Stimulated activated CD8-positive, alpha-beta memory T cell treated with anti-CD3 and anti-CD28 coated beads, Interleukin-4, amount 100 ng/mL, for 1 hour (primary cell): ENCODE measurements at places on chromosomes 1 and 21.

GRCh38 chr1:62800825-62801306 lies 16.9 kb downstream of the ATG4C start:
- no peak for DNase-seq

- DNase-seq, result no peak
These were observed 8.9 kb downstream of the CD1D start for GRCh38 chr1:158189624-158190023.

GRCh38 chr1:92961896-92962752 lies 862 bp upstream of the DIPK1A start:
- no peak for DNase-seq

GRCh38 chr1:38064197-38064903 lies 17.8 kb upstream of the POU3F1 start:
- no peak for DNase-seq

DNA sequence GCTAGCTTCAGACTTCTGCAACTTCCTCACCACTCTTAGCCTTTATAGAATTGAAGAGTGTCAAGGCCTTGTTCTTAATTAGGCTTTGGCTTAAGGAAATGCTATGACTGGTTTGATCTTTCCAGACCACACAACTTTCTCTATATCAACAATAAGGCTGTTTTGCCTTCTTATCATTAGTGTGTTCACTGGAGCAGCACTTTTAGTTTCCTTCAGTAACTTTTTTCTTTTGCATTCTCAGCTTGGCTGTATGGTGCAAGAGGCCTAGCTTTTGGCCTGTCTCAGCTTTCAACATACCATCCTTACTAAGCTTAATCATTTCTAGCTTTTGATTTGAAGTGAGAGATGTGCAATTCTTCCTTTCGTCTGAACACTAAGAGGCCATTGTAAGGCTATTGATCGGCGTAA lies 8.6 kb downstream of the PRKACB start:
- no peak for DNase-seq

DNA sequence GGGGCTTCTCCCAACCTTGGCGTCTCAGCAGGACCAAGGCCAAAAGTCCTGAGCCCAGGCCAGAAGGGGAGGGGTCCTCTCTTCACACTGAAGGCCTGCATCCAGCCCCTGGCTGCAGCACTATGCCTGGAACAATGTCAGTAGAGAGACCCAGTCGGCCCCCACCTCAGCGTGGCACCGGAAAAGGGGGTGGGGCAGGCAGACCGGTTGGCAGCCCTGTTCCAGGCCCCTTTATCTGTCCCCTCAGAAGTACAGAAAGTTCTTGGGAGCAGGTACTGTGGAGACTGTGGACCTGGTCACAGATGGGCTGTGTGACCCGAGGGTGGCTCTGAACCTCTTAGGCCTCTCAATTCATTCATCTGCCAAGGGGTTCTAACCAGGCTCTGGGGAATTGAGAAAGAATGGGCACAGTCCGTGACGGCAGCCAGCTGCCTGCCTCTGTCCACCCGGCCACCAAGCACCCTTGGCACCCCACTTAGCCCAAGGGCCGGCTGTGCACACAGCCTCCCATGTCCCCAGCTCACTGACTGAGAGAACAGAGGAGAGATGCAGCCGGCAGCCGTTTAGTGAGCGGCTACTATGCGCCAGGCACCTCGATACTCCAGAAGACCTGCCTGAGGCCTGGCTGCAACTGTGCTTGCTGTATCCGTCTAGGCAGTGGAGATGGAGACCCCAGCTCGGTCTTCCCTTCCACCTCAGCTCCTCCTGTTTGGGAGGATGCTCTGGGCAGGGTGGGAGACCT lies 23.9 kb downstream of the RUNX3 start:
- DNase-seq, result no peak

- no peak for DNase-seq
These were observed 52.8 kb downstream of the ARID4B start for GRCh38 chr1:235275223-235275622.

GRCh38 chr21:29753216-29753615 lies 186.6 kb downstream of the GRIK1 start:
- DNase-seq, result no peak

- DNase-seq, result no peak
These were observed 2.2 kb upstream of the TRIT1 start for GRCh38 chr1:39885516-39885915.

- no peak for DNase-seq
These were observed 1.0 kb upstream of the EFNA1 start for GRCh38 chr1:155126556-155127104.

- peak; percentile 82 for DNase-seq
These were observed at the start of gene JAK1 for GRCh38 chr1:64966158-64966971. JAK1 (minus strand) TSS chr1:64966549; CDS start chr1:64886264, 80,285 bp downstream.

GRCh38 chr1:83799594-83799993 lies 199.3 kb downstream of the TTLL7 start:
- no peak for DNase-seq

DNA sequence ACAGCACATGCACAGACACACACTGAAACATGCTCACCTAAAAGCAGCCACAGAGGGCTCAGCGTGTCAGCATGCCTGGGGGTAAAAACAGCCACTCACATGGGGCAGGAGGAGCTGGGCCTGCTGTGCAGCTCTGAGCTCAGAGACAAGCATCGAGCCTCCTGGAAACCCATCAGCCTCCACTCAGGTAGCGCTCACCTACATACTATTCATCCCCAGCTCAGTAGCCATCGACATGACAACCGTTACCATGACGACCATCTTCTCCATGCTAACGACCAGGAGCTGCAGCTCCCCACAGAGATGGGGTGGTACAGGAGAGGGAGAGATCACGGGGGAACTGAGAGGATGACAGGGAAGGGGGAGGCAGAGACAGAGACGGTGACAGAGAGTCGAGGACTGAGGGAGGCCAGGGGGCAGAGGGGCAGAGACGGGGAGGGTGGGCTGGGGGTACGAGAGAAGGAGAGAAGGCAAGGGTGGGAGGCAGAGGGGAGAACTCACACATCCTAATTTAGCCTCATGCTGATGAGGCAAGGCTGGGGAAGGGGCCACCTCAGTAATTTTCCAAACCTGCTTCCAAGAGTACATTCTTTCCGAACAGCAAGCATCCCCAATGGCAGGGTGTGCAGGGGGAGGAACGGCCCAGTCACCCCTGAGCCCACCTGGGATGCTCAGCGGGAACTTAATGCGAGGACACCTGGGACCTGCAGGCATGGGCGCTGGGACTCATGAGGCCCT lies 28.4 kb downstream of the SDC3 start:
- DNase-seq, result no peak

GRCh38 chr1:193730017-193730416 lies 543.6 kb upstream of the B3GALT2 start:
- DNase-seq, result no peak

DNA sequence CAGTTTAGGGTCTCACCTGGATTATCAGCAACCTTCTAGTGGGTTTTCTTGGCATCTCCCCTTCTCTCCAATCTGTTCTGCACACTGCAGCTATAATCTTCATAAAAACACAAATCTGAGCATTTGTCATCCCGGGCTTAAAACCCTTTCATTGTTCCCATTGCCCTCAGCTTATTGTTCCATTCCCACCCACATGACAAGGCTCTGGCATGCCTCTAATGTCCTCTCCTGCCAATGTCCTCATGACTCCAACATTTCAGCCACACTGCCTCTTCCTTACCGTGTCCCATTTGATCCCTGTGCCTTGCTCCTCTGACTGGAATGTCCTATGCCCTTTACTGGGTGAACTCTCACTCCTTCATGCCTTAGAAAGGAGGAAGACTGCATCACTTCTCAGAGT lies 7.5 kb upstream of the DPH2 start:
- DNase-seq, result no peak

GRCh38 chr1:27351541-27352107 lies 9.8 kb downstream of the SYTL1 start:
- no peak for DNase-seq

DNA sequence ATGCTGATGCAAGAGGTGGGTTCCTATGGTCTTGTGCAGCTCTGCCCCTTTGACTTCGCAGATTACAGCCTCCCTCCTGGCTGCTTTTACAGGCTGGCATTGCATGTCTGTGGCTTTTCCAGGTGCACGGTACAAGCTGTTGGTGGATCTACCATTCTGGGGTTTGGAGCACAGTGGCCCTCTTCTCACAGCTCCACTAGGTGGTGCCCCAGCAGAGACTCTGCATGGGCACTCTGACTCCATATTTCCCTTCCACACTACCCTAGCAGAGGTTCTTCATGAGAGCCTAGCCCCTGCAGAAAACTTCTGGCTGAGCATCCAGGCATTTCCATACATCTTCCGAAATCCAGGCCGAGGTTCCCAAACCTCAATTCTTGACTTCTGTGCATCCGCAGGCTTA lies 989.0 kb downstream of the PLA2G4A start:
- DNase-seq, result no peak
